Hematopoietic multipotent progenitor cell treated with erythropoietin and hydrocortisone succinate and interleukin-3 and kit ligand, for 6 days (in vitro differentiated cells): ENCODE measurements at places on chromosomes 6 and 20.

GRCh38 chr6:93163146-93163545 is 256.2 kb downstream of the EPHA7 start:
- DNase-seq: no peak

- no peak for DNase-seq
Measured at GRCh38 chr6:131231103-131231502, 95.8 kb downstream of the AKAP7 start.

DNA sequence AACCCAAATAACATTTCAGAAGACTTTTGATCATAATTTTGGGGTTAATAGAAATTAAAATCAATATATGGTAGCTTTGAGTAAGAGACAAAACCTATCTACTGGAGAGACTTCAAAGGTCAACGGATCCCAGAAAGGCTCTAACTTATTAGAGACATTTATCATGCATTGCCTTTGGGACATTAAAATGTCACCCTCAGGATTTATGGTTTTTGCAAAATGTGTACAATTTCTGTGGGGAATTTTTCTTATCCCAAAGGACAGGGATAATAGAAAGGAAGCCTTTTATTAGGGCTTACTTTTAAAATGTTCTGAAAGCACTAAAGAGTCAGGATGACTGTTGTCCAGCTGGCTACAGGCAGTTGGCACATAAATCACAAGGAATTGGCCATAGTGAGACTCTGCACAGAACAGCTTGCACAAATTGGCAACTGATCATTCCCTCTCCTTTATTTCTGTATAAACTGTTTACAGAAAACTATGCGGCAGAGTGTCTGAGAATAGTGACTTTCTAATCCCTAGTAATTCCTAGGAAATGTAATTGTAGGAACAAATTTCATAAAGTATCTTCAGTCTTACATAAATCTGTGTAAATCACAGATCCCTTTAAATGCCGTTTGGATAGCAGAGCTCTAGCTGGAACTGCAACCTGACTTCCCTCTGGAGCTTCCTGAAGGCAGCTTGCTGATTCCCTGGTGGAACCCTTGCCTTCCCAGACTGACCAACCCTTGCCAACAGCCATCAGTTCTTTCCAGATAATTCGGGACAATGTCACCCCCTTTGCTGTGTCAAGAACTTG is 201.1 kb upstream of the PREP start:
- DNase-seq: no peak

DNA sequence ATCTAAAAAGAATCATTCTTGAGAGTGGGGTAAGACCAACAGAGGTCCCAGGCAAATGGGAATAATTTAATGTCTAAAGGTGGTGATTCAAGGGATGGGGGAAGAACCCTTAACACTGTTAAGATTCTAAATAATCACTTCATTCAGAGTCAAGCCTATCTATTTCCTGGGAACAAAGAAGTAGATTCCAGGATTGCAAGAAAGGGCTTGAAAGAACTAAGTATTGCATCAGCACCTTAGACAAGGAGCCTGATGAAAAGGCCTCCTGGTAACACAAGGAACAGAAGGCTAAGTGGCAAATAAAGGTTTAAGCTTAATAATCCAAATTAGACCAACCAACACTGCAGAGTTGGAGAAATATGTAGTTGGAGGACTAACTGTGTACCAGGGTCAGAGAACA is 620.7 kb upstream of the BTBD3 start:
- DNase-seq: no peak

DNA sequence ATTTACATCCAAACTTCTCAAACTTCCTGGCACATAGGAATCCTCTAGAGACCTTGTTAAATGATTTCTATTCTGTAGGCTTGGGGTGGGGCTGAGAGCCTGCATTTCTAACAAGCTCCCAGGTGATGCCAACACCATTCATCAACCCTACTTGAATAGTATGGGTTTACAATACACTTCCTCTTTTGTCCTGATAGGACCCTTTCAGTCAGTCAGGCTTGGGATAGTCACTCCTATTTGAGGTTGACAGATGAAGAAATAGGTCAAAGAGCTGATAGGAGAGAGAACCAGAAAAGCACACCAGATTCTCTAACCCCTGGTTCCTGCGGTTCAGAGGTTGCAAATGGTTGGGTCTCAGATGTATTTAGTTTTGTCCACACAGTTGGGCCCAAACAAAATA is 273.4 kb downstream of the TSHZ2 start:
- DNase-seq: no peak

GRCh38 chr6:135323202-135323668 is 142.1 kb downstream of the MYB start:
- DNase-seq: peak; percentile 99

DNA sequence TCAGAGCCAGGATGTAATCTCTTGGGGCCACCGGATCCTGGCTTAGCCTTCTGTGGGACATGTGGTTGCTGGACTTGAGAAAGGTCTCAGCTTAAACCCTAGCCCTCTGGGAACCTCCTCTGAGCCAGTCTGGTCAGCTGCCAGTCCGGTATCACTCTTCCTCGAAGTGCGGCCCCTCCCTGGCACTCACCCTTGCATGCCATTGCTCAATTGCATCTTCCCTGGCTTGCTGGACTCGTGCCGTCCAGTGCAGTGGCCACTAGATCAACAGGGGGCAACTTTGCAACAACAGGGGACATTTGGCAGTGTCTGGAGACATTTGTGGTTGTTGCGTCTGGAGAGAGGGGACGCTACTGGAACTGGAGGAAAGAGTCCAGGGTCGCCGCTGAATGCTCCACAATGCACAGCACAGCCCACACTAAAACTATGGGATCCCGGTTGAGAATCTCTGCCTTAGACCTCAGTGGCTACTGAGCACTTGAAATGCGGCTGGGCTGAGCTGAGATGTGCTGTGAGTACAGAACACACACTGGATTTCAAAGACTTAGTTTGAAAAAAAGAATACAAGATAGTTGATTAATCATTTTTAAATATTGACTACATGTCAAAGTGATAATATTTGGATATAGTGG is 152.1 kb downstream of the TFAP2C start:
- DNase-seq: no peak

DNA sequence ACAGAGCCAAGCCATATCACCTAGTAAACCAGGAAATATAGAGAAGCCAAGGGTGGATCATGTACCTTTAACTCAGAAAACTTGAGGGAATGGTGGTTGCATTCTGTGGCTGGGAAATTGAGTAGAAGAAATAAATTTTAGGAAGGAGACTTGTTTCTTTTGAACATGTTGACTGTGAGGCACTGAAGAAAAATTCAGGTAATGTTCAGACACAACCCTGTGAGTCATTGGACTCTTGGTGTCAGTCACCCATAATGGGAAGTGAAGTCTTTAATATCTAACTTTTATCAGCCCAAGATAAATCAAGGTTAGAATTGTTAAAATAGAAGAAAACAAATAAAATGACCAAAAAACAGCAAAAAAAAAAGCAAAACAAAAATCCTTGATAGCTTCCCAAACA is 98.8 kb upstream of the GRIK2 start:
- no peak for DNase-seq

DNA sequence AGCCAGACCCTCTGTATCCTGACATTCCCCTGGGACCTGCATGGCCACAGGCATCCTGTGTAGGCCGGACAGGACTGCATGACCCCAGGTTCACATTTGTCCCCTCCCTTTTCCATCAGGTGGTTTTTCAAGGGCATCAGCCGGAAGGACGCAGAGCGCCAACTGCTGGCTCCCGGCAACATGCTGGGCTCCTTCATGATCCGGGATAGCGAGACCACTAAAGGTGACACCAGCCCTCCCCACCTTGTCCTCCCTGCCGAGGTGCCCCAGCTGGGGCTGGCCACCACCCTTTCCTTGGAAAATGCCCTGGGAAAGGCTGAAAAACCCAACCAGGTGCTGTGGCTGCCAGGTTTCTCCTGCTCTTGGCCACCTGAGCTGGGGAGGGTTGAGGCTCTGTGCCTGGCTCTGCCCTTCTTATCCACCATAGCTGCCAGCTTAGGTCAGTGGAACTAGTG is 27.6 kb downstream of the HCK start:
- no peak for DNase-seq

DNA sequence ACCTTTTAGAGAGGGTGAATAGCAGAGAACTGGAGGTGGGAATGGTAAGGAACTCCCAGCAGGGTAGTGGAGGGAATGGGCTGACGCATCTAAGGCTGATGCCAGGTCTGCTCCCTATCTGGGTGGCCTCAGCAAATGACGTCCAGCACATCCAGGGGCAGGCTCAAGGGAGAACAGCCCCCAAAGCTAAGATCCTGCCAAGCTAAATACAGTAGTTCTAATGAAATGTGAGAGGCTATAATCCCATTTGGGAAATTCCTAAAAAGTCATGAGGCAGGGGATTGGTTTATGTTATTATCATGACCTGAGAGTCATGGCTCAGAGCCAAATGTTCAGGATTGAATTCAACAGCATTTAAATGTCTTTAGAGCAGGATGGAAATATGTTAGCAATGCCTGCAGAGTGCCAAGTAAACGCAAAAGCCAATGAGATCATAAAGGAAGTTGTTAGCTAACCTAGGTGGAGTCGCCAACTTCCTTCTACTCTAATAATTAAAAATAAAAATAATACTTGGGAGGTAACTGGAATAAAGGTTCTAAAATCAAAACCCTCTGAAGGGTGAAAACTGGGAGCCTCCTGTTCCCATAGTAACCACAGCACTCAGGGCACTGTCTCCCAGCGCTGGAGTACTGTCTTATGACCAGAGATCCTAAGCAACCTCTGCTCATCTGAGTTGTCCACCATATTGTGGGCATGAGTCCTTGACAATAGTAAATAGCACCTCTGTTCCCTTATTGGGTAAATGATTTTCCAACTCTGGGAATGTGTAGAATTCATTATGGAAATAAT is 34.8 kb downstream of the IYD start:
- DNase-seq: no peak

DNA sequence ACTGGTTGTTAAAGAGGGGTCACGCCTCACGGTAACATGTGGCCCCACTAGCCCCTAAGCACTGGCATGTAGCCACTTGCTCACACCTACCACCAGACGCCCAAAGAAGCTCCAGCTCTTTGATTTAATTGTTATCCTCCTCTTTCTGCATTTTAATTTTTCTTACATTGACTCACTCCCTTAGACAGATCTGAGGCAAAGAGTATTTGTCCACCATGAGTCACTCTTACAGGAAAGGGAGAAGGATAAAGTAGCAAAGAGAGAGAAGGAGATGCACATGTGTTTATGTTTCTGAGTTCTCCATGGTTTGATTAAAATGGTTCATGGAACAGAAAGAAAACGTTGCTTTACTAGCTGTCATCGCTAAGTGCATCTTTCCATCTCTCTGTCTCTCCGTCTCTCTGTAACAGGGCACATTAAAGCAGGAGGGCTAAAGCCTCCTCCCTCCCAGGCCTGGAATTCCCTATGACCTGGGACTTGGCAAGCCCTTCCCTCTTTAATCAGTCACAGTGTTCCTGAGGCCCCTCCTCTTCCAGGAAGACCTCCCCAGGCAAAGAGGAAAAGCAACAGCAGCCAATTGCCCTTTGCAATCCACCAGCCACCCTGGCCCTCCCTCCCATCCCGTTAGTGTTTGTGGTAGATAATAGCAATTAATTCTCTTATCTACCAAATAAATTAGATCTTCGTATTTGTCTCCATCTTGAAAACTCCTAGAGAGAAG is 112.8 kb upstream of the TSHZ2 start:
- no peak for DNase-seq

- no peak for DNase-seq
Measured at GRCh38 chr6:74717591-74717990, 488.3 kb downstream of the COL12A1 start.

DNA sequence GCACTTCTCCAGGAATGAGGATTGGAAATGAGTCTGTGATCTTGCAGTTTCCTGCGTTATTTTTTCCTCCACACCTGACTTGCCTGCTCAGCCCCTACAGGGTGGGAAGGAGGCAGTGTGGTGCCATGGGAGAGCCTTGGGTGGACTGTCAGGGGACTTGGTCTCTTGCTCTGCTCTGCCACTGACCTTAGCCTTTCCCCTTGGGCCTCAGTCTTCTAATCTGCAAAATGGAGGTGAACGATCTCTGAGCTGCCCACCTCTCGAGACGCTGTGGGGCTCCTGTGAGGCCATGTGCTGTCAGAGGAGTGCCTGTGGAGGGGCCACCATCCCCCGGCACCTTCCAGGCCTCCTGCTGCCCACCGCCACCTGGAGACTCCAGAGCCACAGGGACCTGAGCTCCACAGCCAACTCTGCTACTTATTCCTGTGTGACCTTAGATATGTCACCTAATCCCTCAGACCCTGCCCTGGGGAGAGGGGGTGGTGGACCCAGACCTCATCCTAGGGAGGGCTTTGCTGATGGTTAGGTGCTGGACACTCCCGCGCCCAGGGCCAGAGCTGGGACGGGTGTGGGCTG is 45.8 kb upstream of the MLN start:
- no peak for DNase-seq

DNA sequence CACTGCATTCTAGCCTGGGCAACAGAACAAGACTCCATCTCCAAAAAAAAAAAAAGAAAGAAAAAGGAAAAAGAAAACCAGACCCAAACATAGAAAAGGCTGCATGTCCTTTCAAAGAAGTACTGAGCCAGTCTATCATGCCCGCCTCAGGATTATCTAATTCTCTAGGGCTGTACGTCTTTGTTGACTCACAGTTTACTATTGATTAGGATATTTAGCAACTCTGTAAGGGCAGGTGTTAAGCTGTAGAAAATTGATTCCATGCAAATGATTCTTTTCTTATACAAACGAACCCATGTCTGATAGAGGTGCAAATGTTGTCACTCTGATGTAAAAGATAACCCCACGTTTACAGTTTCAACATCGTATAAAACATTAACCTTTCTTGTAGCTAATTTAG is 209.0 kb downstream of the TTLL2 start:
- DNase-seq: no peak

DNA sequence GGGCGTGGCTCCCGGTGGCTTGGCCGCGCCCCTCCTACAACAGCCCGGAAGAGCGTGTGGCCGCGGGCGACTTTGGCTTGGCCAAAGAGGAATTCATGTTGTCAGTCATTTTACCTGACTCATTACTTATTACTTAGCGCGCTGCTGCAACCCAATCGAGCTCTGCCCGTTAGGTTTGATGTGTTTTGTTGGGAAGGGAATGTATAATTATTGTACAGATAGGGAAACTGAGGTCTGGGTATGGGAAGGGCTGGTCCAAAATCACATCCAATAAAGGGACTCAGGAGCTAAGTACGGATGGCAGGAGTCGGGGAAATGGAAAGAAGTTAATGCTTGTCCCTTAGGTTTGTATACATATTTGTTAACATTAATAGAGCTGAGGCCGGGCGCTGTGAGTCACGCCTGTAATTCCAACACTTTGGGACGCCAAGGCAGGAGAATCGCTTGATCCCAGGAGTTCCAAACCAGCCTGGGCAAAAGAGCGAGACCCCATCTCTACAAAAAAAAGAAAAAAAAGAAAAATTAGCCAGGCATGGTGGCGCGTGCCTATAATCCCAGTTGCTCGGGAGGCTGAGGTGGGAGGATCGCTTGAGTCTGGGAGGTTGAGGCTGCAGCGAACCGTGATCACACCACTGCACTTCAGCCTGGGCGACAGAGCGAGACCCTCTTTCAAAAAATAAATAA is 639 bp upstream of the ZNF335 start:
- DNase-seq: no peak

- DNase-seq: no peak
Measured at GRCh38 chr6:137804637-137805036, 62.4 kb upstream of the TNFAIP3 start.

- DNase-seq: peak; percentile 84
Measured at GRCh38 chr6:42380228-42380979, 71.3 kb downstream of the TRERF1 start.
